ENCODE measurements at places on chromosomes 5 and 9.
A peak's percentile ranks its signal among the peaks of the same experiment; 100 is the strongest.

DNA sequence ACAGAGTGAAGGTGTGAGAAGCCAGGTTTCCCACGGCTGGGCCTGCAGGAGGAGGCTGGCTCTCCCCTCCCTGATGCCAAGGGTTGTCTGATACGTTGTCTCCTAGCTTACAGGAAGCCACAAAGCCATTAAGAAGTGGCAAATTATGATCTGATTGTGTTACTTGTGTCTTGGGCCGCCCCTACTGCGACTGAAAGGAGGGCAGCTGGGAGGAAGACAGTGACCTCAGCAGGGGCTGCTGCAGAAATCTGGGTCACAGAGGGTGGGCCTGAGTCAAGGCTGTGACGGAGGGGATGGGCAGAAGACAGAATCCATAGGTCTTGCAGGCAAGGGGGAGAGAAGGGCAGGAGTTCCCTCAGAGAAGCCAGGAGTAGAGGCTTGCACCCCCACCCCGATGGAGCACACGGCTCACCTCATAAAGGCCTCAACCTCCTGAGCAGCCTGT, 145.0 kb downstream of the FSTL4 start:
- DNase-seq, result no peak

- DNase-seq, result no peak
These were observed 19.1 kb upstream of the NEK6 start for GRCh38 chr9:124238546-124239140.

GRCh38 chr5:4295663-4296339, 700.2 kb downstream of the IRX1 start:
- DNase-seq, result no peak

DNA sequence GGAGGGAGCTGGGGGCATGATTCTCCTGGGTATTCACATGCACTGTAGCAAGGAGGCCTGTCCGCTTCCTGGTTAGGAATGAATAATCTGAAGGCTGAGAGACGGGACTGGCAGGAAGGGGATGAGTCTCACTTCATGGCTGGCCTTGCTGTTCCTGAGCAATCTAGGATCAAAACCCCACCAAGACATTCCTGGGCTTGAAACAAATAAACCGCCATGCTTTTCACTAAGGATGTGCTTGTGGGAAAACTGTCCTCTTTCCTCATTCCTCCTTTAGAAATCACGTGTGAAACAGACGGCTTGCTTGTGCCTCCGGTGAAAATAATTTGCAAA, 132.8 kb downstream of the MACROH2A1 start:
- no peak for DNase-seq

- DNase-seq, result no peak
These were observed 146.8 kb upstream of the DAPK1 start for GRCh38 chr9:87350915-87351314.

GRCh38 chr9:111118256-111118948, 80.1 kb upstream of the LPAR1 start:
- no peak for DNase-seq

DNA sequence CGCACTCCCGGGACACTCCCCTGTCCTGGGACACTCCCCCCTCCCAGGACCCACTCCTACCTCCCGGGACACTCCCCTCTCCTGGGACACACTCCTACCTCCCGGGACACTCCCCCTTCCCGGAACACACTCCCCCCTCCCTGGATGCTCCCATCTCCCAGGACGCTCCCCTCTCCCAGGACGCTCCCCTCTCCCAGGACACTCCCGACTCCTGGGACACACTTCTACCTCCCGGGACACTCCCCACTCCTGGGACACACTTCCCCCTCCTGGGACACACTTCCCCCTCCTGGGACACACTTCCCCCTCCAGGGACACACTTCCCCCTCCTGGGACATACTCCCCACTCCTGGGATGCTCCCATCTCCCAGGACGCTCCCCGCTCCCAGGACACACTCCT, 95.6 kb downstream of the RXRA start:
- no peak for DNase-seq

- DNase-seq, result no peak
These were observed 51.2 kb upstream of the ZNF366 start for GRCh38 chr5:72558383-72558782.

DNA sequence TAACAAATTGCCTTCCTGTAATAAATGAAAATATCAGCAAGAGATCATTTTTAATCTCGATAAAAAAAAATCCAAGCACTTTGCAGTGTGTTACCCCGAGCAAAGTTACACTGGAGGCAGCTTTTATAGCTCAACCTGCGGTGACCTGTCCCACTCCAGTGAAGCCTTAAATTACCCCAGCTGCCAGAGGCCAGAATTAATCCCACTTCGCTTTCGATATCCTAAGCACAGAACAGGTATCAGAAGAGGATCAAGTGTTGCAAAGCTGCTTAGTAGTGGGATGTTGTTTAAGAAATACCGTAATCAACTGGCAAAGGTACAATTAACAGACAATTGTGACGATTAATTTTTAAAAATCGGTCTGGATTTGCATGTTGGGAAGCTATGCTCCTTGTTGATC, 314.0 kb downstream of the AGTPBP1 start:
- DNase-seq, result no peak

DNA sequence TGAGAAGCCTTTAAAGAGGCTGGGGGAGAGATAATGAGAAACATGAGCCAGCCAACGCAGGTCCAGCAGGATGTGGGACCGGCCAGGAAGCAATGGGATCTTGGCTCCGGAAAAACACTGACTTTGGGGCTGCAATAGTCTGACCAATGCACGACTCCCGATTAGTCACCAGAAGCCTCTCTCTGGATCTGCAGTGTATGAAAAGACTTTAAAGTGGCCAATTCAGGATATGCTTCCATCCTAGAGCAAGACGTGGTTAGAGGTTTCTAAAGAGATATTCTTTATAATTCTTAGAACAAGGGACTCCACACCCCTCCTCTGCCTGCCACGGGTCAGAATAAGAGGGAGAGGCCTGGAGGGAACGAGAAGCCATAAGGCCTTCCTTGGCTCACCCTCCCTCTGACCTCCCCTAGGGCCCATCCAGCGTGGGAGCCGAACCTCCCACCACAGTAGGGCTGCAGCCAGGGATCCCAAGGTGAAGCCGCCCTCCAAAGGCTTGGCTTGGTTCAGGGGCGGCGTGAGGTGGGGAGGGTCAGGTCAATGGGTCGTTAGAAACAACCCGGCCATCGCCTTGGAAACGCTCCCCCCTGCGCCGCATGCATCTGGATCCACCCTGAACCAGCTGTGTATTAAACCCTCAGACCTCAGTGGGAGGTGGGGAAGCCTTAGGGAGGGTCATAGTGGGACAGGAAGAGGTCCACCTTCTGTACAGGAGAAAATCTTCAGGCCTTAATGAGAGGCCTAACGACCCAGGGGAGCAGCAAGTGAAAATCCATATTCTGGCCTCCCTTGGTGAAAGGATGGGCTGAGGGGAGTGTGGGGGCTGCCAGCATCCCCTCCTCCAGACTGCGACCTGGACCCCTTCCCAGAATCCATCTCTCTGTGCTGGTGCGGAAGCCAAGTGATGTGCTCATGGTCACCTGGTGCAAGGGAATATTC, 11.1 kb downstream of the FGF1 start:
- no peak for DNase-seq

- DNase-seq, result no peak
These were observed 98.5 kb downstream of the APBA1 start for GRCh38 chr9:69573651-69574050.

GRCh38 chr5:78801413-78801812, 152.8 kb upstream of the LHFPL2 start:
- no peak for DNase-seq

GRCh38 chr5:179114756-179115155, 54.6 kb downstream of the ZNF354C start:
- no peak for DNase-seq

DNA sequence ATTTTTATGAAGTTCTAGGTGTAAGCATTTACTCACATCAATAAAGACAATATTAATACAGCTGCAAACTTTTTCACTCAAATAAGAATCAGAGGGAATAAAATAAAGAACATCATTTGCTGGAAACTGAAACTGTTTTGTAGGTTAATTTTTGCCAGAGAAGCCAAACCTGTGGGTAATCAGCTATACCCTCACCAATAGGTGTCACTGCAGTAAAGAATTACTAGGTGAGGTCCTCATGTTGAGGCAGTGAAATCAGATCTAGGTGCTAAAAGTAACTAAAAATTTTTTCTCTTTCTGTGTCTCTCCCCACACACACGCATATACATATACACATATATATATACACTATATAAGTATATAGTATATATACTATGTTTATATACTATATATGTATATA, 1016.3 kb upstream of the SEMA6A start:
- DNase-seq, result peak; percentile 10

- no peak for DNase-seq
These were observed 844.3 kb upstream of the DMAC1 start for GRCh38 chr9:8643896-8644295.

GRCh38 chr9:82560457-82560904, 502.5 kb downstream of the RASEF start:
- DNase-seq, result no peak

DNA sequence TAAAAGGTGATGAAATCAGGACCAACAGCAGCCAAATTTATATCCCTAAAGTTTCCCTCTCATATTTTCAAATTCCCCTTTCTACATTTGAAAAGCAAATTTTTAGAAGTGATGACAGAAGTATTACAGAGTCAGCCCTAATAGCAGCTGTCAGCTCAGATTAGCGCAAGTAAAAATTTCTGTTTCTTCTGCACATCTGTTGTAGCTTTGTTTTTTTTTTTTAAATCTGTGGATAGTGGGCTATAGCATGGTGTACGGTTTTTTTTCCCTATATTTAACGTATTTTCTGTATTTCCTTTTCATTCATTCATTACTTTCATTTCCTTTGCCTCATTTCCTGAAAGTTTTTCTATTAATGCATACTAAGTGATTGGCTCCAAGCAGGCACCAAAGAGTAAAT, 99.1 kb downstream of the MACIR start:
- DNase-seq, result no peak

DNA sequence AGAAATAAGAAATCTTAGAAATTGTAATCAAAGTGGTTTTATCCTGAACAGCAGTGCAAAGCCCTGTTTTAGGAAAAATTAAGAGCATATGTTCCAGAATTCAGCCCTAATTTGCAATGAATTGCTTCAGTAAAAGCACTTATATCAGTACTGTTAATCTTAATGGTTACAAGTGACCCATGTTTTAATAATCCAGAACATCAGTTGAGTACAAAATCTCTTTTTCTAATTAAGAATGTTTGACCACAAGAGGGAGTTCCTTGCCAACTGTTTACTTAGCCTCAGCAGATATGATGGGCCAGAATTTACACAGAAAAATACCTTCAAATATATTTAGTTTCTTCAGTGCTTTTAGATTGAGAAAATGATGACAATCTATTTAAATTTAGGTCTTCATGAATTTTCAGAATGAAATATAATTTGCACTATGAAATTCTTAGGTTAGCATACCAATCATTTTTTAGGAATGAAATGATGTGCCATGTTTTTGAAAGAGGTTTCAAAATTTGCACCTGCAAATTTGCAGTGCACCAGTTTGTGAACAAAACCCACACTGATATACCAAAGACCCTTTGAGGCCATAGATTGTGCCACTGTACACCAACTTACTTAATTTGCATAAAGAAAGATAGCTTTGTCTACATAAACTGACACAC, 926.3 kb upstream of the ARRDC3 start:
- DNase-seq, result peak; percentile 7

DNA sequence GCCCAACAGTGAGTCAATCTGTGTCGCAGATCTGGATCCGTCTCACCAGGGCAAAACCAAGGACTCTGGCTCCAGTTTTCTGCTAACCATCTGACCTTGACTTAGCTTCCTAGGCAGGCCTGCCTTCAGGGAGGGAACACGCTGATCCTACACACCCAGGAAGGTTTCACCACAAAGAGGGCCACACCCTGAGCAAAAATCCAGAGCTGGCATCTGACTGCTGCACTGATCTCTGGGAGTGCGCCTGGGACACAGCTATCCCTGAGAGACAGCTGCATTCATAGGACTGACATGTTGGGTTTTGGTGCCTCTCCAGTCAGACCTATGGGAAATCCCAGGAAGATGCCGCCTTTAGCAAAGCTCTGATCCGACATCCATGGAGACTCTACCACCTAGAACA, 47.5 kb downstream of the CDK5RAP2 start:
- DNase-seq, result no peak

- no peak for DNase-seq
These were observed 53.3 kb upstream of the RNU6ATAC start for GRCh38 chr9:134217431-134218210.

- no peak for DNase-seq
These were observed 476.0 kb downstream of the CSNK1G3 start for GRCh38 chr5:123987956-123988355.

GRCh38 chr5:16152601-16153568, 26.7 kb downstream of the MARCHF11 start:
- no peak for DNase-seq

DNA sequence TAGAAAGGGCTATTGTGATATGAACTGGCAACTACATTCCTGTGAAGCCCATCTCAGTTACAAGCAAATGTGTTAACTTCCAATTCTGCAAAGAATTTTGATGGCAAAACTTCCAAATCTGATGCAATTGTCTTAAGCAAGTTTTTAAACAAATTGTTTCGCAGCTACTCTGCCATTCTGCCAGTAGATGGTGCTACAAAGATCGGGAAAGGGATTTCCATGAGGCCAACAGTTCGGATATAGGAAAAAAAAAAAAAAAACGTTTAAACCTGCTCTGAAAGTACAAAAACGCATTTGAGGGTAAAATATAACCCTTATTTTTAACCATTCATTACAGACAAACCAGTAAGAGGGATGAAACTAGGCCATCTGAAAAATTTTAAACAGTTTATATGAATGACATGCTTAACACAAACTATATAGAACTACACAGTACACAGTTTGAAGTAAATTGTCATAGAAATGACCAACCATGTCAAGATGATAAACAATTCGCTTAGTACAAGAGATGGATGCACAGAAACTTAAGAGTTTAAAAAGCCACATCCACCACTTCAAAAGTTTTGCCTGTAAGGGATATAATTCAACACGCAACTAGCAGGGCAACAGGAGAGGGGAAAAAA, 2.2 kb downstream of the HNRNPA0 start:
- DNase-seq, result no peak

DNA sequence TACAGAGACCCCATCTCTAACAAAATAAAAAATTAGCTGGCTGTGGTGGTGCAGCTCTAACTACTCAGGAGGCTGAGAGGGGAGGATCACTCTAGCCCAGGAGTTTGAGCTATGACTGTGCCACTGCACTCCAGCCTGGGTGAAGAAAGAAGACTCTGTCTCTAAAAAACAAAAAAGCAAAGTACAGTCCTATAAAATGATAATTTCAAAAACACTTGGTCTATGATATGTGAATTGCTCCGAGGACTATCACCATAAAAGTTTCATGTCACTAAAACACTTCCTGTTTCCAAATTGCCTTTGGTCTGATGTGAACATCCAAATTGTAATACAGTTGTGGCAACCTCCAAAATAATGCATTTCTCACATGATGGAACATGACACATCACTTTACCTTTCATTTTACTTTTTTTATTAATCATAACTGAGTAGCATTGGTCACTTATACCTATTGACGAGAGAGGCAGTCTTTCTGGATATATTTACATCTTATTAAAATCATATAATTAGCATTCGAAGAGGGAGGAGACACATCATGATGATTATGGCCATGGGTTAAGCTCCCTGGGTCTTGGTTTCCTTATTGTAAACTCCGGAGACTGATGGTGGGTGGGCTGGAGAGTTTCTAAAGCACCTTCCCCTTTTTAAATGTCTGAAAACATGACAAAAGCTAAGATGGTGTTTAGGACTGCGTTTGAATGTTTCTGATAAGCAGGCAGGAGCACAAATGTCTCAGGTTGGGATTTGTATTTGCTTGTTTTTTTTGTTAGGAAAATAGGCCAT, 25.8 kb upstream of the CD180 start:
- no peak for DNase-seq
